ENCODE measurements at places on chromosomes 12 and 14.

DNA sequence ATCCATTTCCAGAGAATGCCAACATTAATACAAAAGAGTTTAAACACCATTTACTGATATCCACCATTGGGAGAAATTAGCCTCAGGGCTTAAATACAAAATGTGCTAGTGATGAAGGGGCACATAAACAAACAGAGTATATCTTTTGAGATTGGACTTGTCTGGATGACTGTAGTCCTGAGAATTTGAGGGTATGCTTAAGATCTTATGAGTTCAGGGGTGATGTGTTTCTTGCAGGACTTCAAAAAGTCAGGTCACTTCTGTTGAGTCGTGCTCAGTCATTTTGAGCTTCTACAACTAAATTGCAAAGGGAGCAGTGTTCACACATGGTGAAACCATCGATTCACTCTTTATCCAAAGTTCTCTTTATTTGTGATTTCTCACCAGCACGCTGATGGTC is 425.7 kb downstream of the ATP23 start:
- DNase-seq: peak; percentile 41

DNA sequence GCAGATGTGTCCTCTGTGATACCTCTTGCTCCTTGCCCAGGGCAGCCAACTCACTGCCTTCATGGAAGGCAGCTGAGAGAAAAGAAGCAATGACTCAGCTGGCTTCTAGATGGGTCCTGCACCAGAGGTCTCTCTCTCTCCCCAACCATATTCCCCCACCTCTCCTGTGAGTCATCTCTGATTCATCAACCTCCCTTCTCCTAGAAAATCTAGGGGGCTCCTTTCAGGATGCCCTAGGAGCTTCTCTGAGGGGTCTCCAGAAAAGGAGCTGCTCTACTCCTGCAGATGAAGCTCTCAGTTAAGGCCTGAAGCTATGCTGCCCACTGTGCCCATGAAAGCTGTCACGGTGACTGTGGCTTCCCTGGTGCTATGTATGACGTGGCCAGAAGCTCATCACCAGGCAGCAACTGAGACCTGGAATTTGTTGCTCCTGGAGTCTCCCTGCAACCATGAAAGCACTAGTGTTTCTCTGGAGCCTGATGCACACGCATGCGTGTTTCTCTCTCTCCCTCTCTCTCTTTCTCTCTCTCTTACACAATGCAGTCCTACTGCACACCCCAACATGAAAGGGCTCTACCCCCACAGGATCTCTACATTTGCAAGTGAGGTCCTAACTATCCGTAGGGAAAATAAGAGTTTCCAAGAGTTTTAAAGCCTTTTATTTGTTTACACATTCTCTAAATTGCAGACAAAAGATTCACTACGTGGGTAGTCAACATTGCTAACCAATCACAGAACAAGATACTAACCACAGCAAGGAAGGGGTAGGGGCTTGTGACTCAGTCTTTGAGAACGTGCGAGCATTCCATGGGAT is 285.3 kb downstream of the DPF3 start:
- peak; percentile 83 for DNase-seq

- no peak for DNase-seq
Observed at GRCh38 chr14:81743605-81744004, 210.0 kb upstream of the SEL1L start.

- DNase-seq: no peak
Observed at GRCh38 chr14:44963775-44964380, 1.9 kb downstream of the TOGARAM1 start.

DNA sequence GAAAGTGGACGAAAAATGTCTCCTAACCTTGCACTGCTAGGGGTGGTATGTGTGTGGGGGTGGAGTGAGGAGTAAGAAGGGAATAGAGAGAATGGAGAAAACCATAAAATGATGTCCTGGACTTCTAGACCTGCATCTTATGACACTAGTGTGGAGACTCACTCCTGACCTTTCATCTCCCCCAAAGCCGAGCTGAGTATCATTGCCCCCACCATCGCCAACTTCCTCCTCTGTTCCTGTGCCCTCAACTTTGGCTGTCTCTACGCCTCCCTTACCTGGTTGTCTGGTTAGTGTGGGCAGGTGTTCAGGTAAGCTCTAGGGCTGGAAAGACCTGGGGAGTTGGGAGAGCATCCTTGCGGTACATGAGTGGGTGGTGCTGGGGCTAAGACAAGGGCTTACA is 4.5 kb upstream of the KLHL33 start:
- no peak for DNase-seq

DNA sequence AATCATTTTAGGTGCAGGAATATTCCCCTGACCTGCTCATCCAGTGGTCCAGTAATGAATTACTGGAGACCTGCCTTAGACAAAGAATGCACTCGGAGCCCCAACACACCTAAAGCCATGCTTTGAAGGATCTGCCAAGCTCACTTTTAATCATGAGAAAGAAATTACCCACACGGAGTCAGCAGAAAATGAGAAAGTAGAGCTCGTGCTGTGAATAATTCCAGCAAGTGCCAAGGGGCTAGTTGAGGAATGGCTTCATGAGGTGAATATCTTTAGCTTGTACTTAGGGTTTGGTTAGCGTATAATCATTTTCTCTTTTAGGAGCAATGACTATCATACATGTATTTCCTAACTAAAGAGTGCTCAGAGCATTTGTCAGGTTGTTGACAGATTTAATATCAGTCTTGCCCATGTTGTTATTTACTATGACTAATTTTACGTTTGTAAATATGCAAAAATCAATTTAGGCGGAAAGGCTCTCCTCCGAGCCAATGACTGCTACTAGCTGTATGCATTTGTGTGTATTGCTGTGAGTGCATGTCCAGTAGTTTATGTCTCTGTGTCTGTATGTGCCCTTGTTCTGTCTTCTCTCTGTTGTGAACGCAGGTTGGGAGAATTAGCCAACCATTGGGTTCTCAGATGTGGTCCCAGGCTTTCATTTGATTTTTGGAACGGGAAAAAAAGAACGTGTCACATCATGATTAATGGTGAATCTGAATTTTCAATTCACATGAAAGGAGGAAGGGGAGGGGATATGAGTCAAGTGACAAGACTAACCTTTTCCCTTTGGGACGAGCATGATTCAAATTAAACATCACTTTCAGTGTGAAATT is 98.4 kb downstream of the RMST start:
- no peak for DNase-seq

GRCh38 chr12:50529345-50529744 is 24.6 kb downstream of the DIP2B start:
- peak; percentile 40 for DNase-seq

- DNase-seq: no peak
Observed at GRCh38 chr14:63277591-63278183, 41.0 kb downstream of the GPHB5 start.

DNA sequence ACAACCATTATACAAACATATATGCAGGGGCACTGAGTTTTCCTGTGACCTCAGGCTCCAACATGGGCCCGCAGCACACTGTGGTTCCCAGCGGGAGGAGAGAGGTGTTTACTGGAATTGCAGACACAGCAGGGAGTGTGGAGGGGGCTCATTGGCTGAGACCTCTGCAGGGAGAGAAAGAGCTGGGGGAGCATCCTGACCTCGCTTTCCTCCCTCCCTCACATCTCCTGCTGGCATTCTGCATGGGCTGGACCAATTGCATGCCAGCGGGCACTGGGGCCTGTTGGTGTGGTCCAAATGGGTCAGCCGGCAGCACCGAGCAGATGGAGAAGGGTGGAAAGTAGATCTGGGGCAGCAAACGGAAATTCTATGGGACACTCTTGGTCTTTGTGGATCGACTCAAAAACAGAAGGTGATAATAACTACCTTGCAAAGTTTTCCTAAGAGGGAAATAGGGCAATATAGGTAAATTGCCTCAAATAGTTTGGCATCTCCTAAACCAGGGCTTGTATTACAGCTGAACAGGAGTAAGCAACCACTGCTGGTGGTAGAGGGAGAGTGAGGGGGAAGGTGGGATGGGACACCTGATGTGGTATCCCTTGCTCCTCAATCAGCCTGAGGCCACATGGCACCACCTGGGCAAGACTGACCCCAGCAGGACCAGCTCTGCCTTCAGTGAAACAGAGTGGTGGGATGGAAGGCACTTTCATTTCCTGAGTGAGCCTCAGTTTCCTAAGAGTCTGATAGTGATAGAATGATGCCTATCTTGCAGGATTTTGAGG is 86.9 kb downstream of the NTF3 start:
- no peak for DNase-seq

- no peak for DNase-seq
Observed at GRCh38 chr12:102883204-102883799, 33.7 kb downstream of the PAH start.

- DNase-seq: no peak
Observed at GRCh38 chr14:102085948-102086708, 716 bp downstream of the HSP90AA1 start.

GRCh38 chr12:85413266-85413665 is 133.2 kb downstream of the ALX1 start:
- no peak for DNase-seq

DNA sequence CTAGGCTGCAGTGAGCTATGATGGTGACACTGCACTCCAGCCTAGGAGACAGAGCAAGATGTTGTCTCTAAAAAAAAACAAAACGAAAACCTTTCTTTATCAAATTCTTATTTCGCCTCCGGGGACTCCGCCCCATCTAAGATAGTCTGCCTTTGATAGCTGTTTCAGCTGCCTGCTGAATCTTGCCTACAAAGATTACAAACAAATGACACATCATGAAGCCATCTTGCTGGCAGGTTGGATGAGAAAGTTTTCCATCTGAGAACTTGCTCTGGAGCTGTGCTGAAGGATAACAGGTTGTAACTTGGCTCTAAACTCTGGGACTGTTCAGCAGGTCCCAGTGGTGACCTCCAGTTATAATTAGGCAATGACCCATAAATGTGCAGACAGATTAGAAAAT is 41.8 kb upstream of the AEBP2 start:
- no peak for DNase-seq

GRCh38 chr14:102084931-102085330 is 1.9 kb downstream of the HSP90AA1 start:
- DNase-seq: no peak

GRCh38 chr12:65443038-65443437 is 164.6 kb downstream of the MSRB3 start:
- no peak for DNase-seq

DNA sequence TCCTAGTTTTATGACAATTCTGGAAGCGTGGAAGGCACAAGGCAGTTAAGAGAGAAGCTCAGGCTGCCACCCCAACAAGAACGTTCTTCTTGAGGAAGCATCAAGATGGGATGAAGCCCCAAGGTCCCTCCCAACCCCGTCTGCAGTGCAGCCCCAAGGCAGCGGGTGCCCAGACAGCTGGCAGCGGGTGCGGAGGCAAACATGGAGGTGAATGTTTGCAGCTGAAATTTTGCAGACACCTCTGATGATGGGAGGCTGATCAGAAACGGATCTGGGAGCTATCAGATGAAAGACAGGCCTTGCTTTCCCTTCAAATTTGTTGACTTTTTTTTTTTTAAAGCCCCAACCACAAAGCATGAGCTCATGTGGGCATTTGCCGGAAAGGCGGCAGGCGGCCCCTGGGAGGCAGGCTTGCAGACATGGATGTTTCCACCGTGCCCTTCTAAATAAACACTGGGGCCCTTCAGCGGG is 230.7 kb upstream of the RTL1 start:
- no peak for DNase-seq

- peak; percentile 79 for DNase-seq
Observed at GRCh38 chr14:89507521-89507920, 90.5 kb upstream of the FOXN3 start.

DNA sequence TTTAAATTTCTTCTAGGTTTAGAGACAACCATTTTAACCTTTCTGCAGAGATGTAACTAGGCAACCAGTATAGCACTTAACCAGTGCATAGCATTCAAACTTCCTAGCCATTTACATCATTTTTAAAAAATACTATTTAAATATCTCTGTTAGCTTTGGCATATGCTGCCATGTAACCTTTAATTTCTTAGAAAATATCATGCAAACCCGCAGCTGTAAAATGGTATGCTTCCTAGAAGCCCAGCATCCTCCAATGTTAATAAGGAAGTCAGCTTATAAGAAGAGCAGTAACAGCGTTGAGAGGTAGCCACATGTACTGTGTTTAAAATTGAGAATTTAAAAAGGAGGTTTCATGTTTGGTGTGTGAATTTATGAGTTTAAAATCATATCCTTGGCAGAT is 22.8 kb downstream of the GNG2 start:
- no peak for DNase-seq

DNA sequence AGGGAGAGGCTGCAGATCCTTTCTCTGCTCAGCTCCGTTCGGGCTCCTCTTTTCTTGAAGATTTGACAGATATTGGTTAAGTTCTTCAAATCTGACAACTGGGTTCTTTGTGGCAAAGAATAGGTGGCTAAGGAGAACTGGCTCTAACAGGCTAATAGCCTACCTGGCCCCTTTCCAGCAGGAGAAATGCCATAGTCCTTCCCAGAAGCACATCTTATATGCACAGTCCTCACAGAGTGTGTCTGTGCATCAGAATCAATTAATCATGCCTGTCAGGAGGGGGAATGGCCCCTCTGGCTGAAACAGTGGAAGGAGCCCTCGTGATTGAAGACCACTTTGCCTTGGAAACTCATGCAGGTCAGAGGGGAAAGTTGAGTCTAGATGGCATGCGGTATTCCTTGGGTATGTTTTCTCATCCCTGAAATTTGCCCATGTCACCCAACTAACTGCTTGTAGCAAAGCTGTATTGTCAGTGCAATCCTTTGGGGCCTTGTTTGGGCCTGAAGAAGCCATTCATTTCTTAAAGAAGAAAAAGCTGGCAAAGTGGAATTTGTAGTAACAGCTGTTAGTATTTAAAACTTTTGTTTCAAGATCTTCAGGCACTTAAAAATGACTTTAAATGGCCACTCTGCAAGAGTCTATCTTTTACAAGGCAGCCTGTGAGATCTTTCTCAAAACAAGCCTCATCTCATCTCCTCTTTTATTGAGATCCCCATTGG is 251.5 kb downstream of the ZFP36L1 start:
- no peak for DNase-seq

DNA sequence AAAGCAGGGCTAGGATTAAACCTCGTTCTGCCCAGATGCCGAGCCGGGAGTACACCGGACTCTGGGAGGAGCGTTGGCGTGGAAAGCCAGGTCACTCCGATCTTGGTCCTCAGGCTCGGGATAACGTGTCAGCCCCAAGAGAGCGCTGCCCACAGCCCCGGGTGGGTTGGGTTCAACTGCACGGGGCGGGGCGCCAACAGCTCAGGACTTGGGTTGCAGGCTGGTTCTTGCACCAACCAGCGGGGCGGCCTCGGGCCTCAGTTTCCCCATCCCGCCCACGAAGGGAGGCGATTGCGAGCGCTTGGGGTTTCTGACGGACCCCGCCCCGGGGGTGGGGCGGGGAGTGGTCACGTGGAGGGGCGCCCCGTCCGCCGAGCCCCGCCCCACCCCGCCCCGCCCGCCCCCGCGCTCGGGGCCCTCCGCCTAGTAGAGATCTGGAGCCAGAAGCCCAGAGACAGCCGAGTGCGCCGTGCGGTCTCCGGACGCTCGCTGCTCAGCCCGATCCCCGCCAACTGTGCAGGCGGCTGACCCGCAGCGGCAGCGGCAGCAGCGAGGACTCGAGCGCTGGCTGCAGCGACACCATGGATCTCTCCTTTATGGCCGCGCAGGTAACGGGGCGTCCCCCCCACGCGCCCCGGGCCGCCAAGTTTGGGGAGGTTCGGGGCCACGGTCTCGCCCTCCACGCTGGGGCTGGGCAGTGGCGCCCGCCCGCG is at the start of gene C14orf132:
C14orf132 (plus strand) TSS at position 443 of the 713 bp plus-strand sequence; CDS start at position 582, 139 bp downstream.
- DNase-seq: no peak

GRCh38 chr12:51926064-51926632 is 18.8 kb downstream of the ACVRL1 start:
- DNase-seq: no peak
